ENCODE measurements at places on chromosomes 16 and 17.

- no peak for DNase-seq
Measured at GRCh38 chr16:997440-998051, 16.0 kb downstream of the SOX8 start.

GRCh38 chr16:82544378-82545160, 82.2 kb upstream of the CDH13 start:
- DNase-seq = no peak

GRCh38 chr17:17445296-17445924, 31.4 kb upstream of the MED9 start:
- DNase-seq = no peak

GRCh38 chr16:30121741-30122571, 1.1 kb downstream of the MAPK3 start:
- no peak for DNase-seq

DNA sequence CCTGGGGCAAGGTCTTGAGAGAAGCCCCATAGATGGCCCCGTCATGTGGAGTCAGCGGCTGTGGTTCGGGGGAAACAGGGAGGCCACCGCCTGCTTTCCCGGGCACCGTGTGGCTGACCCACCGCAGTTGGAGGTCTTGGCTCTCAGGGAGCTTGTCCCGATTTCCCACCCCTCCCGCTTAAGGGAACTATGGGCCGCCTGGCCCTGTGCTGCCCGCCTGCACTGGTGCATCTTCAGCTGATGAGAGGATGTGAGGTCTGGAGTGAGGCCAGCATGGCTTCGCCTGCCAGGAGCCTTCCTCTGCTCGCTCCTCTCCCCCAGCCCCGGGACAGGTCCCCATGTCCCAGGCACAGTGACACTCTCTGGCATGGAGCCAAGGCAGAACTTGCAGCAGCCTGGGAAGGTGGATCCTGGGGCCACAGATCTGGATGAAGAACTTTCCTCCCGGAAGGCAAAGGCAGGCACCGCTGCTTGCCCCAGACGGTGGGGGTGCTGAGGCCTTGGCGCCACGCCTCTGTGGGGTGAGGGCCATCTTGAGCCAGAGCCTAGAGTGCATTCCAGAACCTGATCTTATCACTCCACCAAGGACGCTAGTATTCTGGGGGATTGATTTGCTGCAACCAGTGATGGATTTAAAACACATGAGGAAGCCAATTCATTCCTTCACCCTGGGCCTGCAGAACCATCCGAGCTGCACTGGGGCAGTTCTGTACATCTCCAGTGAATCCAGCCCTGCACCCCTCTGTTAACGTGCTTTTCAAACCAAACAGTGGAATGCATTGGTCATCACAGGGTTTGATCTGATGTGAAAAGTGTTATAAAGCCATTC, 178.6 kb upstream of the TNRC6C start:
- DNase-seq = no peak
